Activated naive CD4-positive, alpha-beta T cell treated with anti-CD3 and anti-CD28 coated beads for 36 hours (primary cell): ENCODE measurements at places on chromosomes 11 and 22.

DNA sequence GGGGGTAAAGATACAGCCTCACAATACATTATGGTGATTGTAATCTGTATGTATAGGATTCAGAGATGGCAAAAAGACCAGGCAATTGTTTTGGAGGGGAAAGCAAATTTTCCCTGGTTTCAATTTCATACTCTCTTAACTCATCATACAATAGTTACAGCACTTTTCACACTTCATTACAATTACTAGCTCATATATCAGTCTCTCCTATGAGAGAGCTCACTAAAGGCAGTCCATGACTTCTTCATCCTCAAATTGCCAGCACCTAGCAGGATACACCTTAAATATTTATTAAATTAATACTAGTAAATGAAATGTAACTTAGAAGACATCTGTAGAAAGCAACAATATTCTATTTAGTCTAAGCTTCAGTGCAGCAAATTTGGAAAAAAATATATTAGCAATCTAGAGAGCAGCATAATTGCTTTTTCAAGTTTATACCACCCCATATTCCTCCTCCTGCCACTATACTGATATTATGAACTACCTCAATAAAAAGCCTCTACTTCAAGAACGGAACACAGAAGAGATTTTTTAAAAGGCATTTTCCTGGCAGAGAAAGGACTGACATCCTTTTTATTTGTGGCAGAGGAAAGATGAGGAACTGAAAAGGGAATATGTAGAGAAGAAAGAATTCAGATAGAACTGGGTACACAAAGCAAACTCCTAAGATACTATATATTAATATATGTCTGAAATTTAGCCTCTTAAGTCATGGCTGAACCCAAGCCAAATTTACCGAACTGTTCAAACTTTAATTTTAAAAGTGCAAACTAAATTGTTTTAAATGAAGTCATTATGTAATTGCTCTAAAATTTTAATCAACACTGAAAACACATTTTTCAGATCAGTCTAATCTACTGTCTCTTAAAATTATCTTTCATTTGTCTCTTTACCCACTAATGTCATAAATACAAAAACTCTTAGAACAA is 27.7 kb downstream of the PICALM start:
- no peak for DNase-seq

DNA sequence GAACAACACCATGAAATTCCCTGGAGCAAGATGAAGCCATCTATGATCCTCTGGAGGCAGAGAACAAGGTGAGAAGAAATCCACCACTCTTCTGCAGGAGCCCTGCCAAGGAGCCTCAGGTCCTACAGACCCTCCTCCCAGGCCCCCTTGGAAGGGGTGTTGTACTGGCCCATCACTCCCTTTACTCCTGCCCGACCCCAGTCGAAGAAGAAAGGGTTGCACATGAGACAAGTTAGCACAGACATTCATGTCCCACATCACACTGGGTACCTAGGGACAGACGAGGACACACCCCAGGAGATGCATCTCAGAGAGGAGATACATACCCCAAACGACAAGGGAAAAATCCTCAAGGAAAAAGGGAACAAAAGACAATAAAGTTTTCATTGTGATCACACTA is 82.8 kb upstream of the NARS2 start:
- no peak for DNase-seq

DNA sequence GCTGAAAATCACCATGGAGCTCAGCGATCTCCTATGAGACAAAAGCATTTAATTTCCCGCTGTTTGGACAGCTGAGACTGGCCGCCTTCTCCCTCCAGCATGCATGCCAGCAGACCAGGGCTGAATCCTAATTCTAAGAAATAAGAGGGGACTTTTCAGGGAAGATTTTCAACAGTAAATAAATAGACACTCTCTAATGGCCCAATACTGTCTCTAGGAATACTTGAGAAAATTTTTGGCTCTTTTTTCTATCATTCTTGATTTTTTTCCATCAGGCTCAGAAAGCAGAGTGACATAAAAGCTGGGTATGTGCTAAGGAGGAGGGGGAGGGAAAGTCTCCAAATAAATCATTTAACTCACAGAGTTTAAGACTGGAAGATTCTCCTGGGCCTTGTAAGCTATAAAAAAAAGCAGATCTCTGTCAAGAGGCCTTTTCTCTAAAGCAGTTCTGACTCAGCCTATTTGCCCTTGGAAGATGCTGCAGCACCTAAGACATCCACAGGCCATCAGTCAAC is 17.6 kb upstream of the SPON1 start:
- no peak for DNase-seq

GRCh38 chr22:48951836-48952235 is 875.8 kb downstream of the BRD1 start:
- DNase-seq, result no peak

DNA sequence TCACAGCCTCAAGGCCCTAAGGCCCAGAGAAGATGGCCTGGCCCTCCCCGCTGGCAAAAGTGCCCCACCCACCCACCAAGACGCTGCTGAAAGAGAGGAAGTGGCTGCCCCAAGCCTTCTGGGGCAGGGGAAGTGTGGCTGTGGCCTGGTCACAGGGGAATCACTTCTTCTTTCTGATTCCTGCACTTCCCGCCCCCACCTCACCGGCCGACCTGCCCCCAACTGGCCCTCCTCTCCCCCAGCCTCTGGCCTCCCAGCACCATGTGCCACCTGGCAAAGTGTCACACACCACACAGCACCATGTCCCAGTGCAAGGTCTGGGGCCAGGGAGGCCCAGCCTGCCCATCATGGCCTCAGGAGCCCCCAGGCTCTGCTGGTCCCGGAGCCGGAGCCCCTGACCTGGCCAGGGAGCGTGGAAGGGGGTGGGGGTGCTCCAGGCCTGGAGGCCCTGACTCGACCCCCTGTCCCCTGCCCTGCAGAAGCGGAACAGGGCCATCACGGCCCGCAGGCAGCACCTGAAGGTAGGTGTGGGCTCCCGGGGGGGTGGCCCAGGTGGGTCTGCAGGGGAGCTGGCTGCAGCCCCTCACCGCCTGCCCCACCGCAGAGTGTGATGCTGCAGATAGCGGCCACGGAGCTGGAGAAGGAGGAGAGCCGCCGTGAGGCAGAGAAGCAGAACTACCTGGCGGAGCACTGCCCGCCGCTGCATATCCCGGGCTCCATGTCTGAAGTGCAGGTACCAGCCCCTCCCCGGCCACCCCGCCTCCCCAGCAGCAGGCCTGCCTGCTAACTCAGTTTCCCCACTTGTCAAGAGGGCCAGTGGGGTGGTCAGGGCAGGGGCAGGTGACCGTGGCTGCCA is 1.4 kb downstream of the TNNI2 start:
- DNase-seq, result no peak
